ENCODE measurements at places on chromosomes 11 and 22. TPM values are rescaled to one million over a fixed set of nuclear protein-coding genes. Genes with fewer than 3 reads are reported as not detected.

F2 gene
- not detected for polyA plus RNA-seq

MTMR2 gene
- 5.9 TPM for polyA plus RNA-seq

CDC45 gene
- polyA plus RNA-seq, result 0.45 TPM

UCP2 gene
- polyA plus RNA-seq, result 1,411 TPM

CARNS1 gene
- polyA plus RNA-seq, result 0.97 TPM

KRTAP5-7 gene
- polyA plus RNA-seq, result not detected

MMP13 gene
- not detected for polyA plus RNA-seq

MYO18B gene
- not detected for polyA plus RNA-seq

ELMOD1 gene
- polyA plus RNA-seq, result not detected

DNA sequence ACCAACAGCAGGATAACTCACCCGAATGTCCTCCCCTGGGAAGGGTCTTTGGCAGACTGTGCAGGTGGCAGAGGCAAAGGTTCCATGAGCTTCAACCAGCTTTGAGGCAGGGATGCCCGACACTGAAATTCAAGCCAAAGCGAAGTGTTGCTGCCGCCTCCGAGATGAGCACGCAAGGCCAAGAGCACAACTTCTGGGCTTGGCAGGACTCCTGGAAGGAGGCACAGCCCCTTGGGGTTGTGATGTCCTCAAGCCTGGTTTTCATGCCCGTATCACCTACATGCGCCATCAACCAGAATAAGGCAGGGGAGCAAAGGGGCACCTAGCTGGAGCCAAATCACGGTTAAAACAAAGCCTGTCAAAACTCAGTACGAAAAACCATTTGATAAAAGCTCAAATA lies 5.7 kb downstream of the SIRT3 start:
- H3K4me1 ChIP-seq, result peaks cover 3% of the 10 kb centered on the region
- H3K27ac ChIP-seq, result no peak overlapping the region
- H3K4me3 ChIP-seq, result no peak overlapping the region
- H3K36me3 ChIP-seq, result peaks cover 14% of the 10 kb centered on the region
- DNase-seq, result no peak

DNA sequence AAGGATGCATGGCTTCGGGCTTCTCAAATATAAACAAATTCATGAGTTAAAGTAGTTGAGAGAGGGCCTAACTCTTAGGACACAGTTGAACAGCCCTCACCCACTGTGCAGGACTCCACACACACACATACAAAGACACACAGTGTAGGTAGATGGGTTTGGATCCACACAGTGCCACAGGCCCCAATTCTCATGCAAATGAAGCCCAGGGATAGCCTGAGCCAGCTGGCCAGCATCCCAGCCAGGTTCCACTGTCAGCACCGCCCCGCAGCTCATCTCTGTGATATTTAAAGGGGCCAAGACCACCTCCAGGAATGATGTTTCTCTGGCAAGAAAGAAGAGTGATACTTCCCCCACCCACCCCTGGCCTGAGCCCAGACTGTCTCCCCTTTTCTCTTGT lies 11.7 kb downstream of the SLC35C1 start:
- no peak for DNase-seq
- no peaks in the 10 kb centered on the region for H3K36me3 ChIP-seq

DNA sequence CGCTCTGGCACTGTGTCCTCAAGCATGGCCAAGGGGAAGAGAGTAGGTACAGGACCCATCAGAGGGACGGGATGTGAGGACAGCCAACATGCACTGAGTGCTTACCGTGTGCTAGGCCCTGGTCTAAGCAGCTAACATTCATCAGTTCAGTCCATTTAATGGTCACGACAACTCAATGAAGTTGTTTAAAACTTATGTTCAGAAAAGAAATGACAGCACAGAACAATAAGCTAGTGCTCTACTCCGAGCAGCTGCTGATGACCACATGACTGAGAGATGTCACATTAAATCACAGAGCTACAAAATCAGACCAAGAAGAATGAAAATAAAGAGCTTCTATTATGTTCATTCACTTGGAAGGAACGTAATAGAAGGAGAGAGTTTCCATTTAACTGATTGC lies 26.3 kb downstream of the PRDM10 start:
- H3K36me3 ChIP-seq, result no peaks in the 10 kb centered on the region
- DNase-seq, result no peak
- H3K4me3 ChIP-seq, result no peak overlapping the region
- H3K27me3 ChIP-seq, result no peaks in the 10 kb centered on the region
- no peaks in the 10 kb centered on the region for H3K4me1 ChIP-seq

DNA sequence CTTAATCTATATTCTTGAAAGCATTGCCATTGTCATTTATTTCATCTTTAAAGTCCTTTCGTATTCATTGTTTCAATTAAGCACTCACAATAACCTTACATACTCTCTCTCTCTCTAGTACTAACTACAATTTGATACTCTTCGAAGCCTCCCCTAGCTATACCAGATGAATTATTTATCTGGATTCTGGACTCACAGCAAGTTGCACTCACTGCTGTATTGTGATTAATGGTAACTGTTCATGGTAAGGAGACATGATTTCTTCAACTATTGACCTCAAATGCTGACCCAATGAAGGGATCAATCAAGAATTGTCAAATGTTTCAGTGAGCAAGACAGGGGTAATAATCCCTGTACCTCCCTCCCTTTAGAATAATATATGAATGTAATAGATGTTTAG lies 6.0 kb upstream of the OR52B6 start:
- no peak overlapping the region for H3K4me3 ChIP-seq
- no peaks in the 10 kb centered on the region for H3K4me1 ChIP-seq
- DNase-seq, result no peak
- H3K27ac ChIP-seq, result no peak overlapping the region
- no peaks in the 10 kb centered on the region for H3K36me3 ChIP-seq

DNA sequence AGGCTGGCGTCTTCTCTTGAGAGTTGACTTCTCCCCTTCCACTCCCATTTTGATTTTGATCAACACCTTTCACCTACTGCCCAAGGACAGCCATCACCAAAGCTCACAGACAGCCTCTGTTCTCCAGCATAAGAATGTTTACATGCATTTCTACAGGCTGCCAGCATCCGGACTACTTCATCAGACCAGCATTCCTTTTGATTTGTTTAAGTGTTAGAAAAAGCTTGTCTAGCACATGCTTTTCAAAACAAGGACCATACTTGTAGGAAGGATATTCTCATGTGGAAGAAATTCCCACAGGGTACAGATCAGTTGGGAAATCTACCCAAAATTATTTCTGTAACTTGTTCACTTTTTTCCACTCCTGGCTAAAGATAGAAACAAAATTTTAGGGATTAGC lies 6.2 kb upstream of the KCNA4 start:
- no peak overlapping the region for H3K27ac ChIP-seq
- H3K4me1 ChIP-seq, result no peaks in the 10 kb centered on the region
- DNase-seq, result no peak

DNA sequence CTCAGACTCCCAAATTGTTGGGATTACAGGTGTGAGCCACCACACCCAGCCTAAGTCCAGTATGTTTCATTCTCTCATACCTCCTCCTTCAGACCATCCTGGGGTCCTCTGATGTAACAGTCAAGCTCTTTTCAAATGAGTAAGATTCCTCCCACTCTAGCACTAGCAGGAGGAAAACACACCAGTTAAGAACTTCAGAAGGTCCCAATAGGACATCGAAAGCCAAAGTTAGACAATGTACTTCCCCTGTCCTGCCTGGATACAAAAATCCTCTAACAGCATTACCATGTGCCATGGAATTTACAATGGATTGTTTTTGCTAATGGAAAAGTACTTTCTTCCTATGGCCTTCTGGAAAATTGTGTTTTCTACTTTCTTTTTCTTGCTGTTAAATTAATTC lies 67.1 kb downstream of the CCDC34 start:
- H3K4me1 ChIP-seq, result no peaks in the 10 kb centered on the region
- H3K27ac ChIP-seq, result no peak overlapping the region
- no peaks in the 10 kb centered on the region for H3K36me3 ChIP-seq

- peaks cover 13% of the 10 kb centered on the region for H3K4me1 ChIP-seq
- H3K4me3 ChIP-seq, result peak overlapping the region; percentile 85
- DNase-seq, result no peak
- peak overlapping the region; percentile 79 for H3K27ac ChIP-seq
- H3K27me3 ChIP-seq, result no peaks in the 10 kb centered on the region
These were observed 382 bp downstream of the IMMP1L start for GRCh38 chr11:31509051-31509428.

DNA sequence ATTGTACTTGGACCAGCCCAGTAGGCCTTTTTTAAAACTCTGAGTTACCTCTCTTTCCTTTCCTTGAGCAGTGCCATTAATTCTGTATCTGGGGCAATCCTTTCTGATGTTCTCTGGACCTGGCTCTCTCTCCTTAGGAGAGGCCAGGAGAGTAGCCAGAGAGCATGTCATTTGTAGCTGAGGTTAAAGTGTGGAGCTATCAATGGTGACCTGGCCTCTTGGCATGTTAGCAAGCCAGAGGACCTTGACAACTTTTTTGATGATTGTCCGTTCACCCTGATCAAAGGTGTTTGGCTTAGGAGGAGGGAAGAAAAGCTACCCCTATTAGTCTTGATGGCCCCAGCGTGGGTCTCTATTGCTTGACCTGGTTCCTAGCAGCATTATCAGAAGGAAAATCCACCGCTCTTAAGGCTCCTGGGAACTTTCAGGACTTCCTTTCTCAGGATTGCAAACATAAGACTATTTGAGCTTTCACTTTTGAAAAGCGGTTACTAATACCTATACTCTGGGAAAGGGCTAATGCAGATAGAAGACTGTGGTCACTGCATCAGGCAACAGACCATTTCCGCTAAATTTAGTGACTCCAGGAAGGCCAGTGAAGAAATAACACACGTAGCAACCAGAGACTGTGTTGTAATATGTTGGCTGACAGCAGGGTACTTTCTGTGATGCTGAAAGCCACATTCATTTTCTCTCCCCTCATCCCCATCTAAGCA lies 18.2 kb downstream of the LIMK2 start:
- no peak for DNase-seq
- no peaks in the 10 kb centered on the region for H3K36me3 ChIP-seq
- H3K27me3 ChIP-seq, result no peaks in the 10 kb centered on the region
- no peak overlapping the region for H3K4me3 ChIP-seq
- peaks cover 21% of the 10 kb centered on the region for H3K4me1 ChIP-seq

- H3K27ac ChIP-seq, result peak overlapping the region; percentile 89
- H3K36me3 ChIP-seq, result peaks cover 18% of the 10 kb centered on the region
- H3K27me3 ChIP-seq, result no peaks in the 10 kb centered on the region
- DNase-seq, result peak; percentile 41
These were observed 505 bp downstream of the NUDT22 start for GRCh38 chr11:64226507-64227051.

DNA sequence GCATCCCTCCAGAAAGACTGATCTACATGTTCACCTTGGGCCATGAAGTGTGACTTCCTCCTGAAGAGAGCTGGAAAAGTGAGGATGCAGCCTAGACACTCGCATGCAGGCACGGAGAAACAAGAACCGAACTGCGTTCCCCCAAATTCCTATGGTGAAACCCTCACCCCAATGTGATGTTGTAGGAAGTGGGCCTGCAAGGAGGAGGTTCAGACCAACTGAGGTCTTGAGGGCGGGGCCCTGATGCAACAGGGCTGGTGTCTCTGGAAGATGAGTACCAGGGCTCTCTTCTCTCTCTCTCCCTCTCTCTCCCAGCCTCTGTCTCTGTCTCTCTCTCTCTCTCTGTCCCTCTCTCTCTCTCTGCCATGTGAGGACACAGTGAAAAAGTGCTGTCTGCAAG lies 501.1 kb downstream of the BRD1 start:
- no peak overlapping the region for H3K27ac ChIP-seq
- H3K27me3 ChIP-seq, result no peaks in the 10 kb centered on the region
- no peak overlapping the region for H3K4me3 ChIP-seq
- DNase-seq, result no peak
- H3K4me1 ChIP-seq, result no peaks in the 10 kb centered on the region

DNA sequence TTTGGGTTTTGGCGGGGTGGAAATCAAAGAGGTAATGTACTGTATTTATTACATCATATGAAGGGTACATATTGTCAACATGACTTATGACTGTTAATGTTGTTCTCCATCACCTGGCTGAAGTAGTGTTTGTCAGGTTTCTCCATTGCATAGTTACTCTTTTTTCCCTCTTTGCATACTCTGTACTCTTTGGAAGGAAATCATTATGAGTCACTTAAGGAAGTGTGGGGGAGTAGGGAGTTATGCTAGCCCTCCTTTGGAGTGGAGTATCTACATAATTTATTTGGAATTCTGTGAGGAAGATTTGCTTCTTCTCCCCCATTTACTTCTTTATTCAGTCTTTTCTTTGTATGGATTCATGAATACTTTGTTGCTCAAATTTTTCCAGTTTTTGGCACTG lies 3.6 kb upstream of the PGR start:
- no peak overlapping the region for H3K27ac ChIP-seq
- DNase-seq, result no peak
- H3K36me3 ChIP-seq, result no peaks in the 10 kb centered on the region
- no peaks in the 10 kb centered on the region for H3K4me1 ChIP-seq
- H3K4me3 ChIP-seq, result no peak overlapping the region

GRCh38 chr11:61114913-61115312 lies 12.6 kb downstream of the CD5 start:
- no peak overlapping the region for H3K4me3 ChIP-seq
- peaks cover 54% of the 10 kb centered on the region for H3K4me1 ChIP-seq

GRCh38 chr22:44452531-44453420 lies 45.3 kb downstream of the RTL6 start:
- H3K27ac ChIP-seq, result no peak overlapping the region
- peaks cover 9% of the 10 kb centered on the region for H3K4me1 ChIP-seq
- no peaks in the 10 kb centered on the region for H3K27me3 ChIP-seq
- no peak for DNase-seq

DNA sequence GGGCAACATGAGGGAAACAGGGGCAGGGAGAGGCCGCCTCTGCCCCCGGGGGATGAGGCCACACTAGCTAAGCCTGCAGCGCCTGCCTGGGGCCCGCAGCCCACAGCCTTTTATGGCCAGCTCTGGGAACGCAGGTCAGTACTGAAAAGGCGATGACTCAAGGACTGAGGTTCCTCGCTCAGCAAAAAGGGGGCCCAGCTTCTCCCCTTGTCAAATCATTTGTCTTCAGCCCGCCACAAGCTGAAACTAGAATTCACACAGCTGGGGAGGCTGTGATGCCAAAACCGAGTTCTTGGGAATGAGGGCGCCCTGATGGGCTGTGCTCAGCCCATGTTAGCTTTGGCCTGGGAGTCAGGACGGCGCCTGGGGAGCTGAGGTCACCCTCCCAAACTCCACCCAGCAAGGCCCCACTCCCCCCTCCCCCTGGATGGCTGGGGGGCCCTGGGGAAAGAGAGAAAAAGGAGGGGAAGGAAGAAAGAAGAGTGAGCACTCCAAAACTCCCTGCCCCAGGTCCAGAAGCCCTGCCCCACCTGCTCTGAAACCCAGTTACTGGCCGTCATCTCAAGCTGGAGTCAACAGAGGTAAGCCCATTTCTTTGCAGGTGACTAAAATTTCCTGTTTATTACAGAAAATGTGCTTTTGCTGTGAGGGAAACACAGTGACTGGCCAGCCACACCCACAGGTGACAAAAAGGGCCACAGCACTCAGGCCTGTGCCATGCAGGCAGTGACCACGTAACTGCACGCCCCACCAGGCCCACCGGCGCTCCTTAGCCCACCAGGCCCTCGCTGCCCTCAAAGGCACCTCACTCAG lies 13.7 kb downstream of the EHD1 start:
- H3K4me1 ChIP-seq, result peaks cover 86% of the 10 kb centered on the region
- no peak for DNase-seq
- peak overlapping the region; percentile 76 for H3K27ac ChIP-seq
- peaks cover 3% of the 10 kb centered on the region for H3K36me3 ChIP-seq
